ENCODE measurements at places on chromosomes 11 and 22.

DNA sequence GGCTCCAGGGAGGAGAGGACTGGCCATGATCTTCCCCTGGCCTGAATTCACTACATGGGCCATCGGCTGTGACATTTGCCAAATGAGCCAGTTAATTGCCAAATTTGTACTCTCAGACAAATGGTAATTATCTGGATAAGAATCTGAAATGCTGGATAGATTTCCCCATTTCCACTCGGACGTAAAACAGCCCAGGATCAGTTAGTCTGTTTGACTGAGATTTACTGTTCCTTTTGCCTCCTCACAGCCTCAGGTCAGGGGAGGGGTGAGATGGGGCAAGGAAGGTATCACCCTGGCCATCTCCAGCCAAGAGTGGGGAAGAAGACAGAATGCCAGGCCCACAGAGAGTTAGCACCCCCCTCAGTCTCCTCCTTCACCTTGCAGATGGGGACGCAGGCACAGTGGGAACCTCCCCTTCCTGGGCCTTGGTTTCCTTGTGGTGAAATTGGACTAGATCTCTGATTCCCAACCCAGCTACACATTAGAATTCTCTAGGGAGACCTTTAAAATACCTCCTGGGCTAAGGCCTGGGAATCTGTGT is 5.2 kb downstream of the TRIM29 start:
- DNase-seq: no peak

- no peak for DNase-seq
Measured at GRCh38 chr11:28628412-28628811, 520.2 kb downstream of the METTL15 start.

GRCh38 chr11:111939836-111940604 is 2.9 kb downstream of the DIXDC1 start:
- DNase-seq: peak; percentile 72

DNA sequence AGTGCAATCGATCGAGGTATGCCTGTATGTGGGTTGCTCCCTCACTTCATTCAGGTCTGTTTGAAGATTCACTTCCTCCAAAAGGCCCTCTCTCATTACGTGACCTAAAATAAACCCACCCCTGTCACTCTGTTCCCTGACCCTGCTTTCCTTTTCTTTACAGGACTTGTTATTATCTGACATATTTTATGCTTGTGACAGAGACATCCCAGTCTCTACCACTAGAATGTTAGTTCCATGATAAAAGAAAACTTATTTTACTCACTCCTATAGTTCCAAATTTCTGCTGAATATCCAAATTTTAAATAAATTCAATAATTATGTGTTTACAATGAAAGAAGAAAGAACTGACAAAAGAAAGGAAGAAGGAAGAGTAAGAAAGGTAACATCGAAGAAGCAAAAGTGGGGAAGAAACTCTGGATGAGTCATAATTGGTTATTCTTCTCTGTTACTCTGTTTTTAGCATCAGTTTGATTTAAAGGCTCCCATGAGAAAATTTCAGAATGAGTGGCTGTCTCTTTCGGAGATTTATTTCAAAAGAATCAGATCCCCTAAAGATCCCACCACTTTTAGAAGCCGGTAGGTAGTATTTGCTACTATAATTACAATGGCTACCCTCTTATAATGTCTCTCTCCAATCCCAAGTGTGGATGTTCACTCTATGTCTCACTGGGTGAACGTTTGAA is 33.5 kb downstream of the ENTHD1 start:
- DNase-seq: no peak

GRCh38 chr22:17121233-17122195 is at the start of gene TMEM121B:
TMEM121B (minus strand) TSS chr22:17121360; CDS start chr22:17121127, 233 bp downstream.
- DNase-seq: peak; percentile 90

- DNase-seq: no peak
Measured at GRCh38 chr22:32874385-32874784, 72.9 kb downstream of the TIMP3 start.

- DNase-seq: no peak
Measured at GRCh38 chr11:22199243-22199642, 6.4 kb downstream of the ANO5 start.

DNA sequence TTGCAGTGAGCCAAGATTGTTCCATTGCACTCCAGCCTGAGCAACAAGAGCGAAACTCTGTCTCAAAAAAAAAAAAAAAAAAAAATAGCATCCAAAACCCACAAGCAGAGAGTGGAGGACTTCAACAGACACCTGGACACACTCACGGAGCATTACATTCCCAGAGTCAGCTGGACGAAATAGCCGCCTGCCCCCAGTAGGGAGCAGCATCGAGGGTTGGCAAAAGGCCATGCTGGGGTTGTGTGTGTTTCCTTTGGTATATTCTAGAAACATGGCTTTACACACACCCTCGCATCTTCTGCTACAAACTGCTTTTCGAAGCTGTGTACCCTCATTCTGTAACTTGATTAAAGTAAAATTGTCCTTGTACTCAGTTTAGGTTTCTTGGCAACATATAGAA is 5.3 kb downstream of the ADA2 start:
- DNase-seq: peak; percentile 6

GRCh38 chr22:24894998-24895397 is 51.5 kb downstream of the LHFPL7 start:
- no peak for DNase-seq

GRCh38 chr11:101115671-101116160 is 13.9 kb downstream of the PGR start:
- no peak for DNase-seq

- DNase-seq: peak; percentile 65
Measured at GRCh38 chr22:39496131-39496838, 5.8 kb upstream of the MIEF1 start.

- no peak for DNase-seq
Measured at GRCh38 chr11:33933602-33934001, 41.7 kb upstream of the LMO2 start.

- DNase-seq: no peak
Measured at GRCh38 chr22:31344578-31345330, 1.4 kb downstream of the PATZ1 start.

DNA sequence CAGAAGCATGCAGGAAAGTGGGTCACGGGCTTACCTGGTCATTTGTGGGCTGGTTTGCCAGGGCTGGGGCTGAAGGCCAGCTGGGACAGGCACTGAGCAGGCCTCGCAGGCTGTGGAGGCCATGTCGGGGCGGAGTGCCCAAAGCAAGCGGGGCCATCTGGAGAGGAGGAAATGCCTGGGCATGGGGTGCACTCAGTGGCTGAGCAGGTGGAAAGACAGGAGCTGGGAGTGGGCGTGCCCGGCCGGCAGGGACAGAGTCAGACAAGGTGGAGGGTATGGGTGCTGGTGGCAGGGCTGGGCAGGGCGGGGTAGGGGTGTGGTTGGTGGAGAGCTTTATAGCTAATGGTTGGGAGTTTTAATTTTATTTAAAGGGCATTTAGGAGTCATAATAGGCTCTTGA is 27.4 kb downstream of the DAGLA start:
- no peak for DNase-seq

DNA sequence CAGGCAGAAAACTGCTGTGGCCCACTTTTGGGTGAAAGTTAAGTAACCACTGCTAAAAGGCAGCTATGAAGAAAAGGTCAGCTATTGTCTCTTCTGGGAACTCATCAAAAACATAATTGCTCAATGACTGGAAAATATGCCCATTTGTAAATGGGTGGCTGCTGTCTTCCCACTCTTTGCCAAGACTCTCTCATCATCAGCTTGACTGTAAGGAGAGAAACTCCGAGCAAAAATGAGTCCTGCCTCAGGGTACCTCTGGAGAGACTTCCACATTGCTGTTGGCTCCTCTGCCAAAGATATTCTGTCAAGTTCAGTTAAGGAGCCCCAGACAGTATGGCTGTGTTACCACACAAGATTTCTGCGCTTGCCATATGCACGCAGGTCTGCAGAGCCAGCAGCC is 138.7 kb downstream of the BBOX1 start:
- peak; percentile 59 for DNase-seq

All from NCI-H146 (cell line).